Right cardiac atrium (tissue), 5 donors: ENCODE measurements at places on chromosomes 16 and 17.

- DNase-seq: no peak
These were observed 9.1 kb upstream of the THAP11 start for GRCh38 chr16:67833030-67833414.

GRCh38 chr16:7420079-7420478, 87.4 kb downstream of the RBFOX1 start:
- no peak for DNase-seq

DNA sequence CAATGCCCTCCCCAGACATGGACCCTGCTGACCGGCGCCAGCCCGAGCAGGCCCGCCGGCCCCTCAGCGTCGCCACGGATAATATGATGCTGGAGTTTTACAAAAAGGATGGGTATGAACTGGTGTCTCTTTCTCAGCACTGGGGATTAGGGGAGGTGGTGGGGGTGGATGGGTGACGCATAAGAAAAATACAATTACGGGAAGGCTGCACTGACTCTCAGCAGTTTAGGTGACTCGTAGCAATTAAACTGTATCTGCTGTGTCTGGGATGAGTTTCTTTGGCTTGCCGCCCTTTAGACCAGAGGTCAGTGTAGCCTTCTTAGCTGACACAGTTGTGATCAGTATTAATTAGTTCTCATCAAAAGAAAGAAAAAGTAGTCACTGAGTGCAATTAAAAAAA, 59.0 kb downstream of the ELAC2 start:
- DNase-seq: no peak

- DNase-seq: no peak
These were observed 573 bp downstream of the CHST6 start for GRCh38 chr16:75494661-75495075.

DNA sequence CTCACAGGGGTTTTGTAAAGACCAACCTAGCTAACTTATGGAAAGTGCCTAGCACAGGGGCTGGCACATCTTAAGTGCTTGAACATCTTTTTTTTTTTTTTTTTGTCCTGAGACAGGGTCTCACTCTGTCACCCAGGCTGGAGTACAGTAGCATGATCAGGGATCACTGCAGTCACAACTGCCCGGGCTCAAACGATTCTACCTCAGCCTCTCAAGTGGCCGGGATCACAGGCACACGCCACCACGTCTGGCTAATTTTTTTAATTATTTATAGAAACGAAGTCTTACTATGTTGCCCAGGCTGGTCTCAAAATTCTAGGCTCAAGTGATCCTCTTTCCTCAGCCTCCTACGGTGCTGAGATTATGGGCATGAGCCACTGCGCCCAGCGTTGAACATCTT, 1.3 kb downstream of the LYRM9 start:
- no peak for DNase-seq

GRCh38 chr16:70495425-70496182, 27.8 kb downstream of the COG4 start:
- no peak for DNase-seq

DNA sequence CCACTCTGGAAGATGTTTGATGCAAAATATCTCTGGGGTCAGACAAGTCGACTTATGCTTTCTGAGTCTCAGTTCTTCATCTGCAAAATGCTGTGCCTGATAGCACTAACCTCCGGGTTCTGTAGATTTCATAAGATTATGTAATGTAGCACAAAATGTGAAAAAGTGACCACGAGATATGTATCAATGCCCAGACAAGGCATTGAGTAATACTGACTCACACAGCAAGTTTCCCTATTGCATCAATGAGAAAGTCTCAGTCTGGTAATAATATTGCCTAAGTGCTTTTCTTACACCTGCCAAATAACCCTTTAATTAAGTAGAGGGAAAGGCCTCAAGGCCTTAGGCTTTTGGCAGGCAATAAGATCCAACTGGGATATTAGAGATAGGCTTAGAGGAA, 41.4 kb upstream of the MMP2 start:
- DNase-seq: no peak

- no peak for DNase-seq
These were observed 245.2 kb upstream of the CCL2 start for GRCh38 chr17:34009912-34010311.

DNA sequence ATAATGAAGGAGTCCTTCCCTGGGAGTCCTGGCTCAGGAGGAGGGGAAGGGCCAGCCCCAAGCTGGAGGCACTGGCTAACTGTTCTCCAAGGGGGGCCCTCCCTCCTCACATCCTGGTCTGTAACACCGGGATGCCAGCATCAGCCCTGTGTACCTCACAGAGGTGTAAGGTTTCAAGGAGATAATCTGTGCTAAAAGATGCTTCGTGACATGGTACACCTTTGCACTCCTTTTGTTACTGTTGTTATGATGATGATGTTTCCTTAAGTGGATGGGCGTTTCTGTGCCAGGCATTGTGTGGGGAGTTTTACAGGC, 236.7 kb upstream of the TNRC6C start:
- DNase-seq: no peak

- peak; percentile 11 for DNase-seq
These were observed 6.4 kb downstream of the CLCN7 start for GRCh38 chr16:1468426-1468810.

- no peak for DNase-seq
These were observed 38.2 kb upstream of the TAC4 start for GRCh38 chr17:49886036-49886435.

- no peak for DNase-seq
These were observed 9.6 kb downstream of the CARHSP1 start for GRCh38 chr16:8858994-8859912.

- no peak for DNase-seq
These were observed 9.7 kb upstream of the ANKS4B start for GRCh38 chr16:21223787-21224186.

DNA sequence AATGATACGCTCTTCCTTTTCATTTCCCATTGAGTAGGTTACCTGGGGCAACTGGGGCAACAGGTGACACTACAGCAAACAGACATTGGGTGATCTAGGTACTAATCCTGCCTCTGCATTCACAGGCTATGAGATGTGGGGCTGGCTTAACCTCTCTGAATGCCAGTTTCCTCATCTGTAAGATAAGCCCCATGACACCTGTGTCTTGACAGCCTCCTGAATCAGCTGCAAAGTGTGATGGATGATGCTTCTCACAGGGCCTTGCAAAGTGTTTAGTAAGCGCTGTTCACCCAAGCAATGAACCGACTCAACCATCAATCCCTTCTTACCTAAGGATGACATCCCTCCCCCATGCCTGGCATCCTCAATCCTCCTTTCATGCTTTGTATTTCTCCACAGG, 322.8 kb downstream of the XYLT1 start:
- DNase-seq: no peak

- DNase-seq: no peak
These were observed 111.5 kb upstream of the RBFOX1 start for GRCh38 chr16:7221157-7221556.

GRCh38 chr16:89958068-89958467, 9.5 kb downstream of the DEF8 start:
- DNase-seq: peak; percentile 78

GRCh38 chr17:81270279-81270678, 24.8 kb downstream of the SLC38A10 start:
- no peak for DNase-seq

DNA sequence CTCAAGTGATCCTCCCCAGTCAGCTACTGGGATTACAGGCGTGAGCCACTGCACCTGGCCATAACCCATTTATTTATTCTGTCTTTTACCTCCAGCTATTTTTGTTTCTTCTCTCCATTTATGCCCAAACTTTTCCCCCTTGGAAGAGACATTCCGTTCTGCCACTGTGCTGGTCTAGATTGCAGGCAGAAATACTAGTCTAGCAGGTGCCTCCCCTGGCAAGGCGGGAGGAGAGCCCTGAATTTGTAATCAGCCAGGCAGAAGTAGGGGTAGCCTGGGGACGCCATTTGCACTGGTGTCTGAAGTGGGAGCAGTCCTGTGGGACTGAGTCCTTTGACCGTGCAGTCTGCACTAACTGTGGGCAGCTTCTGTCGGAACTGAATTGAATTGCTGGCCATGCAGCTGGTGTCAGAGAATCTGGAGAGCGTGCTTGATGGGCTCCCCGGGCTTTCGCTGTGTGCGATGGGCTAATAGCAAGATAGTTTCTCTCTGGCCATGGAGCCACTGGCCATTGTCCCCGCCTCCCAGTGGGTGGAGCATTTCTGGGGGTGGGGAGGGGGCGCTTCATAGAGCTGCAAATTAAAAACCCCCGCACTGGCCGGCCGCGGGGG, 31.5 kb upstream of the LITAF start:
- no peak for DNase-seq

GRCh38 chr16:704552-705380, 835 bp downstream of the FBXL16 start:
- no peak for DNase-seq

DNA sequence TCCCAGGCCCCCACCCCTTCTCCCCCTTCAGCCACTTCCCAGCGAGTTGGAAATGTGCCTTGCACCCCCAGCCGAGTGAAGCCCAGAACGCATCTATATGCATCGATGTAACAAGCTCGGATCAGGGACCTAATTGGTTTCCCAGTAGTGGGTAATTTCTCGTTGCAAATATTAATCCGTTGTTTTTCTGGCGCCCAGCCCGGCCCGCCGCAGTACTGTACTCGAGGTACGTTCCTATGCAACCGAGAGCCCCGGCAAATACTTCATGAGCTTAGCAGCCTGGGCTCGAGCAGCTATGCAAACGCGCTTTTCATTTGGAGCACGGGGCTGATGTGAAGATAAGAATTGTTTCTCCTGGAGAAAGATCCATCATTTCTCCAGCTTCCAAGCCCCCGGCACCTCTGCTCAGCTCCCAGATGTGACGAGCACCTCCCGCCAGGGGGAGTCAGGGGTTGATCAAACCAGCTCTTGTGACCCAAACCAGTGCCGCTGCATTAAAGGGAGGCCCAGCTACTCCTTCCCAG, 229.8 kb downstream of the KATNIP start:
- DNase-seq: no peak

GRCh38 chr17:62703261-62703775, 75.8 kb downstream of the MRC2 start:
- no peak for DNase-seq

DNA sequence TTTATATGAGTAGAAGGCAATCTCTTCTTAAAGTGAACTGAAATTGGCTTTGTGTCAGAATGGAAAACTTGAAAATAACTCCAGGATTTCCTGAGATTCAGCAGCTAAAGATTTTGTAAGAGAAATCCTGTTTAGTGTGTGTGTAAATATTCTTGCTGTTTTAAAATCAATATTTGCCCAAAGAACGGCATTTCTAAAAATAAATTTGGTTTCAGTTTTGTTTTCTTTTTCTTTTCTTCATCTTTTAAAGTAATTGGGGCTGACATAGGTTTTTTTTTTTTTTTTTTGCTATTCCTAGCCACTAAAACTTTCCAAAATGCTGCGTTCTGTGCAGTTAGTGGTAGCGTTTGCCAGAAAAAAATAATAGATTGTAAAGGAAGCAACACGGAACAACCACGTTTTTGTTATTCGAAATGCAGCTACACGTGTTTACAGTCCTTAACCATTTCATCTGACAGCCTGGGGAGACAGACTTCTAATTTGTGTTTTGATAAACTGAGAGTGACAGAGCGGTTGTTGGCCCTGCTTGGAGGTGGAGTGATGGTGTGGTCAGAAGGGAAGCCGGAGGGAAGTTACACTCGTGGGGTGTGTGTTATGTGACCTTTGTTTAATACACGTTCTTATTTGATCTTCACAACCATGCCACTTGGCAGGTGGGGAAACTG, 21.6 kb upstream of the SMPD3 start:
- DNase-seq: no peak

GRCh38 chr17:42853968-42854790, 3.2 kb downstream of the AOC3 start:
- DNase-seq: no peak

DNA sequence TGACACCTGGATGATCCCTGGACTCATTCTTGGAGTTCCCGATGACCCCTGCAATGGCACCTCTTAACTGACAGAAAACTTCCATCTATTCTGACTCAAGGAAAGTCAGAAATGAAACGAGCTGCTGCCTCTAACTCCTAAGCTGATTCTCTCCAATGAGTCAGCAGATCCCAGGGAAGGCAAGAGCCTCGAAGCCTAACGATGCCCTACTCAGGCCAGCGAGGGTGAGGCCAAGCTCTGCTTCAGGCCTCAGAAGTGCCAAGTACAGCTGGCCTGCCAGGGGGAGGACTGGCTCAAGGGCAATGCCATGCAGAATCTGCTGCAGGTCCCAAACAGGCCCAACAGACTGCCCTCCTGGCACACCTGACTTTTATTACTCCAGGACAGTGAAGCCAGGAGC, 36.3 kb downstream of the PLXDC1 start:
- peak; percentile 56 for DNase-seq

GRCh38 chr17:71740866-71741265, 380.0 kb upstream of the SOX9 start:
- no peak for DNase-seq

DNA sequence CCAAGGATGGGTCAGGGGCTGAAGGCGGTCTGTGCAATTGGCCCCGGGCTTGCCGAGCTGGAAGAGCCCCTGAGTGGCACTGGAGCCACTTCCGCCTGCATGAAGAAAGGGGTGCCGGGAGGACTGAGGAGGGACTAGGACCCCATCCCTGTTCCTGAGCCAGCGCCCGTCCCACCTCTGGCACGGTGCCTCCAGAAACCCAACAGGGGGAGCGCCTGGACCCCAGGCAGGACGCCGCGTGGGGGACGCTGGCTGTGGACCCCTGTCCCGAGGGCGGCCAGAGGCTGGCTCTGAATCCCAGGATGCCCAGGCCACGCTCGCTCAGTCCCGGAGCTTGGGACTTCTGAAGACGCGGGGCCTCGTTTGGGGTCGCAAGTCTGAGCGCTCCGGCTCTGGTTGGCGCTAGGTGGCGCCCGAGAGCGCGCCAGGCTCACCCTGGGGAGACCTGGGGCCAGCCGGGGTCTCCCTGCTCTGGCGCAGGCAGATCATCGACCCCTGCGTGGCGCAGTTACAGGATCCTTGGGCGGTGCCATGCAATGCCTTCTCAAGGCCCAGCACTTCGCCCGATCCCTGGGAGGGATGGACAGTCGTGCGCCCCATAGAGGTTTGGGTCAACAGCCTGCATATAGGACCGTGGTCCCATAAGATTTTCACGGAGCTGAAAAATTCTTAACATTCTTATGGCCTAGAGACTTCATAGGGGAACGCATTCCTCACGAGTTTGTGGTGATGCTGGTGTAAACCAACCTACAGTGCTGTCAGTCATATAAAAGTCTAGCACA, 58.5 kb upstream of the CREBBP start:
- peak; percentile 63 for DNase-seq

GRCh38 chr16:595094-595528, 5.2 kb downstream of the RAB40C start:
- DNase-seq: no peak

GRCh38 chr17:38588788-38589174, 17.0 kb downstream of the SRCIN1 start:
- DNase-seq: no peak
